Endothelial cell of coronary artery (primary cell): ENCODE measurements at places on chromosomes 2 and 18. TPM values are rescaled to one million over a fixed set of nuclear protein-coding genes. Genes with fewer than 3 reads are reported as not detected.

TLX2 gene
- total RNA-seq = not detected in 2 replicates

TSPYL6 gene
- not detected in 2 replicates for total RNA-seq

CNTNAP5 gene
- total RNA-seq = 0.09 TPM in 1 of 2 replicates, not detected in the other

ARHGEF33 gene
- total RNA-seq = 0.09 and 0.38 TPM in 2 replicates

OSBPL6 gene
- 3.0 and 3.9 TPM in 2 replicates for total RNA-seq

GREB1L gene
- total RNA-seq = 0.85 and 1.2 TPM in 2 replicates

ZNF236 gene
- total RNA-seq = 4.9 and 7.7 TPM in 2 replicates

GDF7 gene
- 1.5 and 3.6 TPM in 2 replicates for total RNA-seq

ESCO1 gene
- total RNA-seq = 9.6 and 12.4 TPM in 2 replicates

GKN2 gene
- total RNA-seq = 0.18 TPM in 1 of 2 replicates, not detected in the other

PDK1 gene
- total RNA-seq = 6.3 and 15.5 TPM in 2 replicates

SCN9A gene
- 0.47 and 1.2 TPM in 2 replicates for total RNA-seq

CDK5R2 gene
- not detected in 2 replicates for total RNA-seq

KCNG2 gene
- not detected in 2 replicates for total RNA-seq
